CD8-positive, alpha-beta memory T cell (primary cell): ENCODE measurements at places on chromosomes 11 and 22. TPM values are rescaled to one million over a fixed set of nuclear protein-coding genes. Genes with fewer than 3 reads are reported as not detected.

DNA sequence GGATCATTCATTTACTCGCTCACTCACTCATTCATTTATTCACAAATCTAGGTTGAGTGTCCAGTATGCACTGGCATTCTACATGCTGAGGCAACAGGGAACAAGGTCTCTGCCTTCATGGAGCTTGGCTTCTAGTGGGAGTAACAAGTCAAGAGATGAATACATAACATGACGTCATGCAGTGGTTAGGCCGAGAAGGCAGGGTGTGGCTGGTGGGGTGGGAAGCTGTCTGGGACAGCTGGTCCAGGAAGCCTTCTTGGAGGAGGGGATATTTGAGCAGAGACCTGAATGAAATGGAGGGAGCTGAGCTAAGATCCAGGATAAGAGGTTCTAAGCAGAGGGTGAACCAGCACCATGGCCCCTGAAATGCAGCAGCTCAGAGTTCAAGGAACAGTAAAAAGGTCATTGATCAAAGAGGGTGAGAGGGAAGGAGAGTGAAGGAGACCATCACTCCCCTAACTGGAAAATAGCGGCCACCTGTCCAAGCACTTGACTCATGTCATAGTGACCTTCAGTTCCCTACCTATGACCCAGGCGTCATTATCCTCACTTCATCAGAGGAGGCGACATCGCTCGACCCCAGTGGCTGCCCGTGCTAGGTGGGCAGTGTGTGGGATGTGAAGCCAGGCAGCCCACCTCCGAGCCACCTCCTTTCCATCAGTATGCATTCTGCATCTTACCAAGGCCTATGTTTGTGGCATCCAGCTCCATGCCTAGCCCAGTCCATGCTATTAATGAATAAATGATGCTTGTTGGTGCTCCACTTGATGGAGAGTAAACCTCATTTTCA, 105.0 kb downstream of the TSPAN18 start:
- no peak for DNase-seq

GRCh38 chr11:122981388-122982264, at the start of gene BSX:
BSX (minus strand) TSS chr11:122981834; CDS start chr11:122981671, 163 bp downstream.
- peak; percentile 40 for DNase-seq

Gene TPBGL
- polyA plus RNA-seq, result 0.23 TPM

GRCh38 chr11:126522606-126523005, 167.1 kb downstream of the ST3GAL4 start:
- no peak for DNase-seq

DNA sequence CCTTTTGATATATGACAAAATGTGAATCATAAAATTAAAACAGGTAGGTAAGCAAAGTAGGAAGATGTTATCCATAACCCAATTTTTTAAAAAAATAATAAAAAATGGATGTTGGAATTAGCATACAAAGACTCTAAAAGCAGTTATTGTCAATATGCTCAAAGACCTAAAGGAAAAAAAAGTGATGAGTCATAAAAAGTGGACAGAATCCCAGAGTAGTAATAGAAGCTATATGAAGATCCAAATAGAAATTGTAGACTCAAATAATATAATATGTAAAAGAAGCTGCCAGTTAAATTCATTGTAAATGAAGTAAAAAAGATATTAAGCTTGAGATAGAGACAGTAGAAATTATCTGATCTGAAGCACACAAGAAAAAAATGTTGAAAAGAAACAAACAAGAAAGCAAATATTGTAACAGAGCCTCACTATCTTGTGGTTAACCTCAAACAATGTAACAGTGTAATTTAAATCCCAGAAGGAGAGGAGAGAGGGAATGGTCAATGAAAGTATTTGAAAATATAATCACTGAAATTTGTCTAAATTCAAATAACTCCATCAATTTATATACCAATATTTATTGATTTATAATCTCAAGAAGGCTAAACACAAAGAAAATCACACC, 773.4 kb upstream of the RAG2 start:
- DNase-seq, result no peak

- DNase-seq, result no peak
These were observed 39.0 kb downstream of the GLB1L2 start for GRCh38 chr11:134370526-134371435.

DNA sequence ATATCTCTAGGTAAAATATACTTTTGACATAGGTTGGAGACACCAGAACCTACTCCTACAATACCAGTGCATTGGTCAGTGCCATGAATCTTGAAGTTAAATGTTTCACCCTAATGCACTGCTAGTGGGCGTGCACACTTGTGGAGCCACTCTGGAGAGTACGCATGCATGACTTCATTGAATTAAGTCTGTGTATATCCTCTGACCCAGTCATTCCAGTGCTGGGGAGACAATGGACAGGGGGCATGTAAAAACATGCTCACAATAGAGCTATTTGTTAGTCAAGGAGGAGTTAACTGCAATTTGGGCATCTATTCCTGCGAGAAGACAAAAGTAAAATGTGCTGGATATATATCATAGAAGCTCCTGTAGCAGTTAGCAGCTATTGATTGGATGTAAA, 335.4 kb upstream of the NCAM1 start:
- no peak for DNase-seq
